ENCODE measurements at places on chromosomes 1 and 21.
A peak's percentile ranks its signal among the peaks of the same experiment; 100 is the strongest.

DNA sequence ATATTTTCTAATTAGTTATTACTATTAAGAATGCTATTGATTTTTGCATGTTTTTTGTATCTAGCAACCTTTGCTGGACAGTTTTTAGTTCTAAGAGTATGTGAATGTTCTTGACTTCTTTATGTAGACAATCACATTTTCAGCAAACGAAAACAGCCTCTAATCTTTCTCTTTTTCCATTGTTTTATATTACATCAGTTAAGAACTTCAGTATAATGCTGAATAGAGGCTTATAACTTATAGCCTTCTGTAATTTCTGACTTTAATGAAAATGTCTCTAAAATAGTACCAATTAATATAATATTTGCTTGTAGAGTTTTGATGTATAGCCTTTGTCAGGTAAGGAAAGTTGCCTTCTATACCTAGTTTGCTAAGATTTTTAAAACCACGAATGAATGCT lies 33.2 kb upstream of the ATF3 start:
- no peak for DNase-seq
- no peak overlapping the region for H3K4me3 ChIP-seq
- no peaks in the 10 kb centered on the region for H3K27me3 ChIP-seq
- no peaks in the 10 kb centered on the region for H3K36me3 ChIP-seq

DNA sequence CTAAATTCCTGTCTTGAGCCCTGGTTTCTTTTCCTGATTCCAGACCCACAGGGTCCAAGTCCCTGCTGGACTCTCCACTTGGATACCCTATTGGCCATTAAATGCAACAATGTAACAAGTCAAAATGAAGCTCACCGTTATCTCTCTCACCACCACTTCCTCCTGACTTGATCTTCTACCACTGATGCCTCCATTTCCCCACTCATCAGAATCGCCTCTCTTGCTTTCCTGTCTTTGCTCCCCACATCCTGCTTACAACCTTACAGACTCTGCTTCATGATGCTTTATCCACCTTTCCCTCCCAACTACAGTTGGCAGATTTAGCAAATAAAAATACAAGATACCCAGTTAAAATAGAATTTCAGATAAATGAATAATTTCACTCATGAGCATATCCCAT lies 343.8 kb downstream of the KCNH1 start:
- H3K4me1 ChIP-seq = no peaks in the 10 kb centered on the region
- no peaks in the 10 kb centered on the region for H3K36me3 ChIP-seq
- no peaks in the 10 kb centered on the region for H3K27me3 ChIP-seq
- H3K4me3 ChIP-seq = no peak overlapping the region
- no peak for DNase-seq

GRCh38 chr1:172895050-172895460 lies 155.7 kb downstream of the TNFSF18 start:
- H3K27ac ChIP-seq = no peak overlapping the region
- peaks cover 18% of the 10 kb centered on the region for H3K4me1 ChIP-seq
- no peak for DNase-seq
- peak overlapping the region; percentile 4 for H3K4me3 ChIP-seq
- H3K36me3 ChIP-seq = no peaks in the 10 kb centered on the region

- H3K27ac ChIP-seq = peak overlapping the region; percentile 51
- H3K27me3 ChIP-seq = no peaks in the 10 kb centered on the region
- peaks cover 18% of the 10 kb centered on the region for H3K4me1 ChIP-seq
- no peaks in the 10 kb centered on the region for H3K36me3 ChIP-seq
Measured at GRCh38 chr1:2226525-2227345, 1.4 kb upstream of the SKI start.

- H3K36me3 ChIP-seq = peaks cover 14% of the 10 kb centered on the region
- DNase-seq = no peak
- no peaks in the 10 kb centered on the region for H3K4me1 ChIP-seq
- H3K27ac ChIP-seq = no peak overlapping the region
- no peak overlapping the region for H3K4me3 ChIP-seq
Measured at GRCh38 chr1:174286042-174286441, 126.7 kb downstream of the RABGAP1L start.

- no peaks in the 10 kb centered on the region for H3K4me1 ChIP-seq
- no peak overlapping the region for H3K27ac ChIP-seq
- DNase-seq = no peak
Measured at GRCh38 chr21:26377111-26377694, 195.9 kb downstream of the CYYR1 start.
